ENCODE measurements at places on chromosomes 2 and 18.

GRCh38 chr18:12030670-12031069 lies 49.4 kb downstream of the IMPA2 start:
- no peak for DNase-seq

GRCh38 chr2:227482638-227483340 lies 10.8 kb downstream of the AGFG1 start:
- DNase-seq, result no peak

DNA sequence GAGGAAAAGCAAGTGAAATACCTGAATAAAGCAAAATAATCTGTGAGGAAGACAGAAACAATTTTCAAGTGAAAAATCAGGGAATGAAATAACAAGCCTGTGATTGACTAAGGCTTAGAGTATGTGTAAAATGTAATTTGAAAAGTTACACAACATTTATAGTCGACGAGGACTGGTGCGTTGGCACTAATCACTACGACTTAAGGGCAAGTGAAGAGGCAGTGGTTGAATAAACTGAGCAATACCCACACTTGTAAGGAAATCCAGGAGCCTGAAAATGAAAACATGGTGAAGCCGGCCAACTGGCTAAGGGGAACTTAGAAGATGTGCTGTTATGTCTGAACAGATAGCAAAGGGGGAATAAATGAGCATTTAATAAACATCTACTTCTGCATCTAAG lies 13.4 kb downstream of the DOK1 start:
- no peak for DNase-seq

DNA sequence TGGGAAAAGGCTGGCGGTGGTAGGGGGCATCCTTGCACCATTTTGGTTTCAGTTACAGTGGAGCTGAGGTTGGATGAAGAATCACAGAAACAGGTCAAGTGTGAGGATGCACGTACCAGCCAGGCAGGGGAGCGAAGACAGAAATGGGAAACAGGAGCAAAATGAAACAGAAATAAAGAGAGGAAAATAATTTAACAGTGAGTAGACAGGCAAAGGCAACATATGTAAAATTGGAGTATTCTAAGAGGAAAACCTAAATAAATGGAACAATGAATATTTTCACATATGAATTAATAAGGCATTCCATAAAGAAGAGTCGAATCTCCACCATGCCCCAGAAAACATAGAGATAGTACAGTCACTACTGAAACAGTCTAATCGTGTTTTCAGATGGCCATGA lies 29.7 kb downstream of the LRRFIP1 start:
- no peak for DNase-seq

GRCh38 chr2:35114765-35115164 lies 1240.8 kb upstream of the CRIM1 start:
- no peak for DNase-seq

GRCh38 chr2:127410871-127411652 lies 7.2 kb upstream of the PROC start:
- no peak for DNase-seq

GRCh38 chr2:25301453-25302352 lies 40.0 kb downstream of the DNMT3A start:
- DNase-seq, result no peak

DNA sequence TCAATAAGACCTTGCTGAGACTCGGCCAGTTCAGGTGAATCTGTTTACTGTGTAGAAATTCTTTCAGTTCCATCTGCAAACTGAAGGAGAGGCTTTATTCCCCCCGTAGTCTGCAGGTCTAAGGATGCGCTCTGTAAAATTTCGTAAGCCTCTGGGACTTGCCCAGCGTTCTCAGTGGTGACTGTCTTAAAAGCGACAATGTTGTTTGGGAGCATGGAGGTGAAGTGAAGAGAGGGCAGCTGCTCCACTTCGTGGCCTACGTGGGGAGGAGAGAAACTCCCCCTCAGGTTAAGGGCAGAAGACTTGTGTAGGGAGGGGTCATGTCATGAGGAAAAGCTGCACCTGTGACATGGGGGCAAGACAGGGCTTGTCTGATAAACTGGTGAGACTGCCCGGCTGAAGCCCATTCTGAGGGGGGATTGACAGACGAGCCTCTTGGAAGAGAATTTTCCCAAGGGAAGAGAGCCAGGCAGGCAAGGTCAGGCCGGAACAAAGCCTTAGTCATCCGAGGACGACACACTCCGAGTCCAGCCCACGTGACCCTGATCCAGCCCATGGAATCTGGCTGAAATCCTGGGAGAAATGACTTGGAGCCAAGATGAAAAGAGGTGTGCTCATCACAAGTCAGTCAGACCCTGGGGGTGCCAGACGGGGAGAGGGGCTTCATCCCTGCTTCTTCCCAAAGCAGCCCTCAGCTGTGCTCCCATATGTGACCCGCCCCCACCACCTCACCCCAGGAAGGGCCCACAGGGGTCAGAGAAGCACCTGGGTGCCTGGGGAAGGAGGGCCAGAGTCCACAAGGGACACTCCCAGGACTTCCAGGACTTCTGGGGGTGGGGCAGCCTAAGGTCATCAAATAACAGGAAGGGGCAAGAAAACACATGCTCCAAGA lies 88.5 kb upstream of the SH3BP4 start:
- no peak for DNase-seq

DNA sequence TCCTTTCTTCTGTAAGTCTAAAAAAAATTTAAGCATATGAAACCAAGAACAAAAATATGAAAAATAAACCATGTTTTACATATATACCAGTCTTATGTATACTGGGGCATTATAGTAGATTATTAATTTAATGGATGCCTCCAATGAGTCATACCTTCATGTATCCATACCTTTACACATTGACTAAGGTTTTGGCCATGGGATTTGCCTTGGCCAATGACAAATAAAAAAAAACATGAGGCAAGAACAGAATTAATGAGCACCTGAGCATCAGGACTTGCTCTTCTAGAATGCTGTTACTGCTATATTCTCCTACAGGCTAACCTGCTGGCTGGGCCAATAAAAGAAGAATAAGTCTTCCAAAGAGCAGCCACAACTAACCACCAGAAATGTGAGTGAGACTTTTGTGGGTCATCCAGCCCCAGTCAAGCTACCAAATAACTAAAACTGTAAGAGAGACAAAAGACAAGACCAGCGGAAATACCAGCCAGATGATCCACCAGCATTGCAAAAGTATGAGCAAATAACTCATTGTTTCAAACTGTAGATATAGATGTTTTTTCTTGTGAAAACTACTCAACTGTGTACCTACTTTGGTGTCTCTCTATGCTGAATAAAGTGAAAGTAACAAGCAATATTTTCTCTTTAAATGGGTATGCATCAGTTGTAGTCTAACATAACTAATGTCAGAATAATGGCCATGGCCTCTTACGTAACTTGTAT lies 749.6 kb upstream of the VRK2 start:
- DNase-seq, result no peak
